Activated CD8-positive, alpha-beta memory T cell treated with anti-CD3 and anti-CD28 coated beads for 1 hour (primary cell): ENCODE measurements at places on chromosomes 3 and 15.

DNA sequence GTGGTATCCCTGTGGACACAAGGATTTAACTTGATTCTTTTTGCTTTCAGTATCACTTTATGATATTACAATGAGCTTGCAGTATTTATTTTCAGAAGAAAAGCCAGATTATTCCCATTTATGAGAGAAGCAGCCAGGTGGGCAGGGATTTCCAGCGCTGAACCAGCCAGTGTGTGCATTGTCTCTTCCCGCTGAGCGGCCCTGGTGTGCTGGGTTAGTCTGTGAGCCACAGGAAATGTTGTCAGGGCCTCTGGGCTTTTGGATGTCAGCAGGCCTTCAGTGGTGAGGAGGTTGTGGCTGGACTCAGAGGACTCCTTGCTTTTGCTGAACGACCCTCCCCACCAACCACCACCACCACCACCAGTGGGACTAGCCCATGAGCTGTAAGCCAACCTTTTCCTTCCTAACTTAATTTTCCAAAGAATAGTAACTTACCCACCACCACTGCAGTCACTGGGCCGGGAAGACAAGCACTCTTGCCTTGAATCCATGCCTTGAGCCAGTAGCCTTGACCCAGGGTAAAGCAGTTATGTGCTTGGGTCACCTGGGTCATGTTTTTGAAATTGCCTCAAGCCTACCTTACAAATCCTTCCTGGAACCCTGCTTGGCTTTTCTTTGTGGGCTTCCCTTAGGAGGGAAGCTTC lies 33.1 kb downstream of the FLNB start:
- DNase-seq, result no peak

DNA sequence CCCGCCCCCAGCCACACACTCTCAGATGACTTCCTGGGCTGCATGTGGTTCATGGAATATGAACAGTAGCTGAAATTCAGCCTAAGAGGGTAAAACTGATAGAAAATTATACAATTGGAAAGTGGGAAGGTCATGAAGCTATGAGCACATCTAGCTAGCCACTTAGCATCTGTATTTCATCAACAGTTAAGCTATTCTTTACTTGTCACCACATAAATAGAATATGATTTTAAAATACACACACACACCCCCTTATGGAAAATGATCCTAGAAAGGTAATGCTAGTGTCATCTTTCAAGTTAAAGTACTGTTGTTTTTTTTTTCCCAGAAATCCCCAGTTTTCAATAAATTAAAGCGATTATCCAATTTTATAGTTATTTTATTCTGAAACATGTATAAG lies 3.6 kb downstream of the MAP4 start:
- DNase-seq, result no peak

- no peak for DNase-seq
Observed at GRCh38 chr3:184315871-184316661, 1.7 kb downstream of the EIF4G1 start.

DNA sequence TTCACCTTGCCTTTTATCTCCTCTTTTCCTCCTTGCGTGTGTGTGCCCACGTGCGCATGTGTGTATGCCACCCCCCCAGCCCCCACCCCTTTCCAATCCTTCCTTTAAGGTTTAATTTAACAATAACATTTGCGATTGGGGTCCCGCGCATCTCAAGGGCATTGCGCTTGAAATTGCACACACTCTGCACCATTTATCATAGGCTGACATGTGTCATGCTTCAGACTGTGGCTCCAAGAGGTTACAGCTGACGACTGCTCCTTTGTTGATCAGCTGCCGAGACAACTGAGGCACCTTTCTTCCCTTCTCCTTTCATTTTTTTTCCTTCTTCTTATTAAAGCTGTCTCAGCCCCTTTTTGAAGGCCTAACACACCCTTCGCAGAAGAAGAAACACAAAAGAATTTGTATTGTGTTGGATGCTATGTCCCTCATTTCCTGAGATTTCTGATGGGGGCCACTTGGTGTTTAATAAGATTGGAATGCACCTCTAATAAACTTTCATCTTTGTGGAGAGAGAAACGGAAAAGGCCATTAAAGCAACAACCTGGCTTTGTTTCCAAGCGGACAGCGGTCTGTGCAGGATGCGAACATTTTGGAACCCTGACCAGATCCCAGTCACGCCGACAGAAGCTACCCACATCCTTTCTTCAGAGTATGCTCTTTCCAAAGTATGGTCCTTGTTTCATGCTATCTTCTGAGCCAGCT lies 470.1 kb downstream of the MCTP2 start:
- no peak for DNase-seq

DNA sequence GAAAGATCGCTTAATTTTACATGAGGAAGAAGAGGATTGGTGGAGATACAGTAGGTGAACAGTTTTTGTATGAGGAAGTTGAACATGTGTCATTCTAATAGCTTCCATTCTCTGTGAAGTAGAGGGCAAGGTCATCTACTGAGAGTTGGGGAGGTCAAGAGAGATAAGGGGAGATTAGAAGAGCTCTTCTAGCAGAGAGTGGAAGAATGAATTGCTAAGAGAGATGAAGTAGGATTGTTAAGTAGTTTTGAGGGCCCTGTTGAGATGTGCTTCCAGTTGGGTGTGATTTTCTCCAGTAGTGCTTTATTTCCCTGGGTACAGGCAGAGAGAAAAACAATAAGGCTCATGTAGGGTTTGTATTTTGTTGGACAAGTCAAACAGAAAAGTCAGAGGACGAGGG lies 5.2 kb downstream of the OPA1 start:
- no peak for DNase-seq

GRCh38 chr3:186965141-186965879 lies 35.0 kb downstream of the ST6GAL1 start:
- no peak for DNase-seq

GRCh38 chr3:4748701-4749378 lies 230.4 kb upstream of the BHLHE40 start:
- no peak for DNase-seq

- peak; percentile 51 for DNase-seq
Observed at GRCh38 chr15:38690719-38691332, 126.2 kb upstream of the RASGRP1 start.

GRCh38 chr3:111667170-111667569 lies 72.0 kb upstream of the ZBED2 start:
- no peak for DNase-seq

- no peak for DNase-seq
Observed at GRCh38 chr3:132840201-132840700, 118.0 kb upstream of the NPHP3 start.
